Stimulated activated CD4-positive, alpha-beta T cell treated with anti-CD3 and anti-CD28 coated beads, Interleukin-15, amount 100 ng/mL, for 1 hour (primary cell): ENCODE measurements at places on chromosomes 6 and 20.

DNA sequence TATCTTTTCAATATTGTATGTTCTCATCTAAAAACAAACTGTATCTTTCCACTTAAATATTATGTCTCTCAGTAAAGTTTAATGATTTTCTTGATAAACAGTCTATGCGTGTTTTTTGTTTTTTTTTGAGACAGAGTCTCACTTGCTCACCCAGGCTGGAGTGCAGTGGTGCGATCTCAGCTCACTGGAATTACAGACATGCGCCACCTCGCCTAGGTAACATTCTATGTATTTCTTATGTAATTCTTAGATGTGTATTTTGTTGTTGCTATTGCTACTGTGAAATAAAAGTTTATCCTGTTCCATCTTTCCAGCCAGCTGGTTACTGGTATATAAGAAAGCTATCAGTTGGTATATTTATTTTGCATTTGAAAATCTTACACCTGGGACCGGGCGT lies 29.4 kb downstream of the ABHD12 start:
- DNase-seq: no peak

GRCh38 chr6:139480356-139481165 lies 106.1 kb upstream of the CITED2 start:
- DNase-seq: no peak

DNA sequence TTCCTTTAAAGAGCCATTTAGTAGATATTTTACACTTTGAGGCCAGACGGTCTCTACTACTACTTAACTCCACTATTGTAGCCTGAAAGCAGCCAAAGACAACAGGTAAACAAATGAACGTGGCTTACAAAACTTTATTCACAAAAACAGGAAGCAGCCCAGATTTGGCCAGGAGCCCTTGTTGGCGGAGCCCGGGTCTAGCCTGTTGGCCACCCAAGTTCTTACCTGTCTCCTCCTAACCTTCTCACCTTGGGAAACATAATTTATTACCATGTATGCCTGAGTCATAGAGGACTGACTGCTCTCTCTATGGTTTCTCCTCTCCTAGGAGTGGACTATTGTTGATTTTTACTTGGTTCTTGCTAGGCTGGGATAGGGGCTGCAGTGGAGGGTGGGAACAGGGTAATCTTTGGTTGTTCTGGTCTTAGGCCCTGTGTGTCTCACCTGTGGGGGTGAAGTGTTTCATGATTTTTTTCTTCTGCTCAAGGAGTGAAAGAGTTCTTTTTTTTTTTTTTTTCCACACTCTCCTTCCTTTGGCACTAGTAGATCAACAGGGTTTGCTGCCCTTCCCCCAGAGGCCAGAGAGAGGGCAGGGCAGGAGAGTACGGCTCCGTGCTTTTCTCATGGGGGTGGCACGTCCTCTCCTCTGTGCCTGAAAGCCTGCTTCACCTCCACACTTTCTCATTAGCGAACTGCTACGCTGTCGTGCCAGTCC lies 90.0 kb downstream of the RPP40 start:
- no peak for DNase-seq

DNA sequence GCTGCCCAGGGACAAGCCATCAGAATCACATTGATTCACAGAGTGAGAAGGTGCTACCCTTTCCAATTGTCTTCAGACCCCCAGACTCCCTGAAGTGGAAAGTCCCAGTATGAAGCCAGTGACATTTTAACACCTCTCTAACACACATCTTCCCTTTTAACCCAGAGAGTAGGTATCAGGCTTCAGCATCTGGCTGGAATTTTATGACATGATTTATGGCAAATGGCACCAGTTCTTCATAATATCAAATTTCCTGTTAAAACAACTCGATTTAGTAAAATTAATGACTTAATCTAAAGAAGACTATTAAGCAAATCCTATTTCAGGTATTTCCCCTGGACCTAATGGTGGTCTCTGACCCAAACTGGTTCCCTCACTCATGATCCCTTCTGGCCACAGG lies 25.0 kb downstream of the KCNB1 start:
- no peak for DNase-seq

DNA sequence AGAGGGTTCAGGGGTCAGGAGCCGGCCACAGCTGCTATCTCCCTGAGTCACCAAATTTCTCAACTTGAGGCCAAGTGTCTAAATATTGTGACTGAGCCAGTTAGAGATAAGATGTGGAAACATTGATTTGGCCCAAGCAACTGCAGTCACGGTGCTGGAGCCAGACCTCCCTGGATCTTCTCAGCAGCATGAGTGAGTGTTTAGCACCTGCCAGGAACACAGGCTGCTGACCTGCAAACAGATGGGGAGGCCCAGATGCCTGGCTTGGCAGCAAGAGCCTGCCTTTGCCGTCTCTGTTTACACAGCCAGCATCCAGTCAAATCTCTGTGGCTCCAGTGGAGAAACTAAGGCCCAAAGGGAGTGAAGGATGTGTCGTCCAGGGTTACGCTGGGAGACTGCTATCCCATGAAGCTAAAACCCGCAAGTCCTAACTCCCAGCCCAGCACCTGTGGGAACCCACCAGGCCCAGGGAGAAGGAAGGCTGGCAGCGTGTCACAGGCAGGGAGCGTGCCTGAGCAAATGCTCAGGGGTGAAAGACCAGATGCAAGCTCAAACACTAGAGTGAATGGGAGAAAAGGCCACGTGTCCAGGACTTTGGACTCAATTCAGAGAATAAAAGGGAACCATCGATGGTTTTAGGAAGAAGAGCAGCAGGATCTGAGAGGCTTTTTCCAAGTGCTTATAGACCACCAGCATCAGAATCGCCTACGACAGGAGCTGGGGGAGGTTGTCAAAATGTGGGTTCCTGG lies 15.9 kb upstream of the PTGIS start:
- no peak for DNase-seq

DNA sequence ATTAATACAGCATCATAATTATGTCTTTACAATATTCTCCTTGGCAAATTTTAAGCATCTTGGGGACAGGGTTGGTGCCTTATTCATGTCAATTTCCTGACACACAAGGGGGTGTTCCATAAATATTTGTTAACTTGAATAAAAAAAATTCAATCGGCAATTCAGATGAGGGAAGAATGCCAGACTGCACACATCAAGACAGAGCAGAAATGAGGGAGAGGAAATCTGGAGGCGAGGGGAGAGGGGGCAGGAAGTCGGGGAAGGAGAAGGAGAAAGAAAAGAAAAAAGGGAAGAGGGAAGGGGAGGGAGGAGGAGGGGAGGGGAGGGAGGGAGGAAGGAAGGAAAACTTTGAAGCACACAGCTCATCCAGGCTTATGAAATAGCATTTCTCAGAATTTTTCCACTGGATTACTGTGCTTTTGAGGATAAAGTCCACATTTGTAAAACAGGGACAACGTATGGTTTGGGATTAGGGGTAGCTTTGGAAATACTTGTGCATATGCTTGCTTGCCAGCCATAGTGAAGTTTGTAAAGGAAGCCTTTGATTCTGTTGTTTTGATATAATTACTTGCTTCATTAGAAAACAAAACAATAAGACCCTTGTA lies 362.1 kb downstream of the SAMD5 start:
- no peak for DNase-seq

DNA sequence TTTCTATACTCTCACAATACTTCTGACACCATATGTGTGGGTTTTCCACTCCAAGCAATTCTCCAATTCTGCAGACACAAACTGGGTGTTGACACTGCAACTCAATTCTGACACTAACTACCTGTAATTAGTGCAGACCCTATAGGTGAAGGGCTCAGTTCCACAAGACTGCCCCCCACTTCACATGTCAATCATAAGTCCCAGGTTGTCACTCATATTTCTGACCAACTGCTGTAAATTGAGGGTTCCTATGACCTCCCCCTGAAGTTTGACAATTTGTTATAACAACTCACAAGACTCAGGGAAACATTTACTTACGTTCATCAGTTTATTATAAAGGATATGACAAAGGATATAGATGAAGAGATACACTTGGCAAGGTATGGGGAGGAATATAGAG lies 18.3 kb downstream of the GPX6 start:
- no peak for DNase-seq

- DNase-seq: no peak
Observed at GRCh38 chr20:44145131-44145775, 41.7 kb downstream of the JPH2 start.

DNA sequence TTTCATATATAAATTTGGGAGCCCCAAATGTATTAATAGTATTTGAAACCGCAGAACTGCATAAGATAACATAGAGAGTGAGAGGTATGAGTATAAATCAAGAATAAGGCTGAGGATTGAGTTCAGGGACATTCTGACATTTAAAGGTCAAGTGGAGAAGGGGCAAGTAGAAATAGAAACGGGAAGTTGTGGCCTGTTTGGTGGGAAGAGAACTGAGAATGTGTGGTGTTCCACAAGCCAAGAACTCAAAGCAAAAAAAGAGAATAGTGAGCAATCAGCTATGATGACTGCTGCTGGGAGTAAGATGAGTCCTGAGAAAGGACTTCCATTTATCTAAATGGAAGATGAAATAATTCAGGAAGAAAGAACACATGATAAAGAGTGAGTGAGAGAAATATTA lies 418.4 kb downstream of the CD109 start:
- DNase-seq: no peak

DNA sequence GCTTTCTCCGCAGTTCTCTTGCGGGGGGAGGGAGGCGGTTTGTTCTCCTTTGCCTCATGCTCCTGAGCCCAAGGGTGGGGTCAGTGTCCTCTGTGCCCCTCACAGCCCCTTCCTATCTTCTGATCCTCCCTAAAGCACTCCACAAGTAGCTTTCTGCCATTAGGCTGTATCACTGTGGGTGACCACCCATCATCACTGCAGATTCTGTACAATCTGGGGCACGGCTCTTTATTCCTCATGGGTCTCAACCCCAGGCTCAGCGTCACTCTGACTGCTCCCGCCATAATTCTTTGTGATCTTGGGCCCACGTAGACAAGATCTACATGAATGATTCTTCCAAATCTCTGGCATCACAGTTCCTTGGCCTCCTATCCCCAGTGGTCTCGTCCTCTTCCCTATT lies 10.5 kb downstream of the NCR2 start:
- DNase-seq: no peak
